Mammary epithelial cell (primary cell): ENCODE measurements at places on chromosomes 7 and 10.

DNA sequence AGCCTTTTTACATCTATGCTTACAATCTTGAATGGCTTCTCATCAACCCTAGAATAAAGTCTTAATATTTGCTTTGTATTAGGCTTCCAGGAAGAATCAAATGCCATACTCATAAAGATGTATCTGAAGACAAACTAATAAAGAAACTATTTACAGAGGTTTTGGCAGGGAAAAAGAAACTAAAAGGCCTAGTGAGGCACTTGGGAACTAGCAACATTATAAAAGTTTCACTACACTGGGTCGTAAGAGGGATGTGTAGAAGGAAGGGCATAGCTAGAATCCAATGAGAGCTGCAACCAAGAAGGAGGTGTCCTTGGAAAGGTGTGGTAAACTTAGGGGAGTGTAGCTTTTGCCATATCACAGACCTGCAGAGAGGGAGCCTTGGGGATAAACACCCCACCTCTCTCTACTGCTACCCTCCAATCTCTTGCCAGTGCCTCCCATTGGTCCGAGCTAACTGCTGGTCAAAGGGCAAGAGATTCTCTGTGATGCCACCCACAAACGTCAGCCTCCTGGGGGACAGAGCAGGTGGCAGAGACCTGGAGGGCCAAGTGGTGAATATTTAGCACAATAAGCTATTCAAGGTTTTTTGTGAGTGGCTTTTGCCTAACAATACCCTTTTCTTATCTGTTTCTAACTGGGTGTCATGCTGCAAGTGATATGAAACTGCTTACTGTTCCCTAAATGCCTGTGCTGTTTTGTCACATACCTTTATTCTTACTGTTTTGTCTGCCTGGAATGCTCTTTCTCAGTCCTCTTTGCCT lies 60.7 kb downstream of the CPED1 start:
- DNase-seq = no peak

DNA sequence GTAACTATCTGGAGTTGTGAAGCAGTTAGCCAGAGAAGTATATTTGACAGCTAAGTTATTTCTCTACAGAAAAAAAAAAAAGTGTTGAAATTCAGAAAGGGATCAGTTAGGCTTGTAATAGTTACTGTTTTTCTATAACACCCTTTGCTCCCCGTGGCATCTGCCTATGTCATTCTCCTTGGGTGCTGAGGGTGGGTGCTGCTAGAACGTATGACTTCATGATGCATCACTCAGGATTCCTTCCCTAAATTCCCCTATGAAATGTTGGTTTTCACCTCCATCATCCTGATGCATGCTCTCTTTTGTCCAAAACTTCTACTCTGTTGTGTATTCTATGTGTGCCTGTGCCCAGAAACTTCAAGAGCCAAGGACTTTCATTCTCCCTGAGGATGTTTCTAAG lies 536.4 kb downstream of the GRM8 start:
- peak; percentile 37 for DNase-seq

- DNase-seq = peak; percentile 96
Measured at GRCh38 chr7:128164061-128164954, 76.8 kb upstream of the LEP start.

DNA sequence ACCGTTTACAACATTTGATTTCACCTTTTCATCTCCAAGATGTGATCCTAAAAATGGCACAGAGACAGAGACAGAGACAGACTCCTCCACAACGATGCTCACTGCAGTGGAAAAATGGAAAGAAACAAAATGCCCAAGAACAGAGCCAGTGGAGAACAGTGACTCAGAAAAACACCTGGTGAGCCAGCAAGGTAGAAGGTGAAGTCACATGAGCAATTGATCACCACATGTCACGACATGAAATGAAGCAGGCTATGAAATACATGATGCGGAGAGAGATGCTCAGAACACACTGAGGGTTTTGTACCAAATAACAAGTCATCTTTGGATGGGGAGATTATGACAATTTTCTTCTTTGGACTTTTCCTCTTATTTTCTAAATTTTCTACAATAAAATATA lies 3.5 kb downstream of the MSMB start:
- peak; percentile 76 for DNase-seq

- peak; percentile 82 for DNase-seq
Measured at GRCh38 chr7:74581916-74582440, 75.5 kb upstream of the GTF2I start.

GRCh38 chr7:76372984-76373833 lies 14.4 kb upstream of the YWHAG start:
- DNase-seq = peak; percentile 66

GRCh38 chr7:35875292-35875691 lies 74.4 kb downstream of the SEPTIN7 start:
- no peak for DNase-seq
